ENCODE measurements at places on chromosomes 2 and 18. TPM values are rescaled to one million over a fixed set of nuclear protein-coding genes. Genes with fewer than 3 reads are reported as not detected.

Gene SGPP2
- total RNA-seq, result not detected

DNA sequence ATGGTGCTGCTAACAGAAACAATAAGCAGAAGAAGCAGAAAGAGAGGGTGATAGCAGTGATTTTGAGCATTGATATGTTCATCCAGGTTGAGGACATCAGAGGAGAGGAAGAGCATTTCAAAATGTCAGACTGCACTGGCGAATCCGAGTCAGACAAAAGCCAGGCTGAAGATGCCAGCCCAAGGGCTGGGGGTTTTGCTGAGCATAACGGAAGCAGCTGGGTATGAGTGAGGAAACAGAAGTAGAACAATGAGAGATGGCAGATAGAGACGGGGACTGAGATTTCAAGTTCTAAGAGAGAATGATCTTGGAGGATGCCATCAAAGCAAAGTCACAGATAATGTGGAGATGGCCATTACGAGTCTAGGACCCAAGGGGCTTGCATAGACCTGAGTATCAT lies 151.2 kb downstream of the RNF144A start:
- no peak for DNase-seq

Gene VSNL1
- not detected for total RNA-seq

Gene NEB
- not detected for total RNA-seq

DNA sequence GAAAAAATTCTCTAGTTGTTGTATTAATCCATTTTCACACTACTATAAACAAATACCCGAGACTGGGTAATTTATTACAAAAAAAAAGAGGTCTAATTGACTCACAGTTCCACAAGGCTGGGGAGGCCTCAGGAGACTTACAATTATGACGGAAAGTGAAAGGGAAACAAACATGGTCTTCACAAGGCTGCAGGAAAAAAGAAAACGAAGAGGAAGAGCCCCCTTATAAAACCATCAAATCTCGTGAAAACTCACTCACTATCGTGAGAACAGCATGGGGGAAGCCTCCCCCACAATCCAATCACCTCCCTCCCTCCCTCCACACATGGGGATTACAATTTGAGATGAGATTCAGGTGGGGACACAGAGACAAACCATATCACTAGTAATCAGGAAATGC lies 61.7 kb upstream of the SPTBN1 start:
- DNase-seq, result no peak

DNA sequence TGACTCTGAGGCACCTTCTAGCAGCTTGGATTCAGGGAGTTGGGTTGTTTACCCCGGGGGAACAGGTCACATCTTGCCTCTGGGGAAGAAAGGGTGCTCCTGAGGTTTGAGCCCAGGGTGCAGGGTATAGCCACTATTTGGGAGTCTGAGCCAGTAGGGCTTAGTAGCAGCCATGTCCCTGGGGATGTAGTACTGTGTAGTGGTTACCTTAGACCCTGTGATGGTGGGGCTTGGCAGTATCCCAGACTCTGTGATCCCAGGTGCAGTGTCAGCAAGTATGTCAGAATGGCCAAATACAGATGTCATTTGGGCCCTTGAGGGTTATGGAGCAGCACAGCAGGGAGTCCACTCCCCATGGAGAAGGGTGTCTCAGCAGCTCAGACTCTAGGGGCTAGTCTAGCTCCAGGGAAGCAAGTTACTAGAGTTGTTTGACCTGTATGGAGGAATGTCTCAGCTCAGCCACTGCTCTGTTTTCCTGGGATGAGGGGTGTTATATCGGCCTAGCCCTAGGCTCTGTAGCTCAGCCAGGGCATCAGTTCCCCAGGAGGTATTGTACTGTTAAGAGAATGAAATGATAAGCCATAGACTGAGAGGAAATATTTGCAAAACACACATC lies 151.3 kb downstream of the UBR3 start:
- no peak for DNase-seq

DNA sequence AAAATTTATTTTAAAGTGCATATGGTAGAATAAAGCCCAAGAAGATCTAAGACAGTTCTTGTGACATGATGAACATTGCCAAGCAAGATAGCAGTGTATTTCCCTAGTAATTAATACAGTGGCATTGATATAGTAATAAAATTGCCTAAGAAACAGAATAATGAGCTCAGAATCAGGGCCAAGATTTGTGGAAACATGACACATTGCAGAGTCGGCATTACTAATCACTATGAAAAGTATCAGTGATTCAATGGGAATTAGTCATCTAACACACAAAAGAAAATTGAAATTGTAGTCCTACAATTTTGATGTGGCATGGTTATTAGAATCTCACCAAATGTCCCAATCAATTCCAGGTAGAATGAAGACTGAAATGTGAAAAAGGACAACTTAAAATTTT lies 243.0 kb upstream of the CYRIA start:
- DNase-seq, result no peak

Gene SKOR2
- not detected for total RNA-seq

Gene HEATR5B
- 14.3 TPM for total RNA-seq

Gene GALNT3
- 1.2 TPM for total RNA-seq

DNA sequence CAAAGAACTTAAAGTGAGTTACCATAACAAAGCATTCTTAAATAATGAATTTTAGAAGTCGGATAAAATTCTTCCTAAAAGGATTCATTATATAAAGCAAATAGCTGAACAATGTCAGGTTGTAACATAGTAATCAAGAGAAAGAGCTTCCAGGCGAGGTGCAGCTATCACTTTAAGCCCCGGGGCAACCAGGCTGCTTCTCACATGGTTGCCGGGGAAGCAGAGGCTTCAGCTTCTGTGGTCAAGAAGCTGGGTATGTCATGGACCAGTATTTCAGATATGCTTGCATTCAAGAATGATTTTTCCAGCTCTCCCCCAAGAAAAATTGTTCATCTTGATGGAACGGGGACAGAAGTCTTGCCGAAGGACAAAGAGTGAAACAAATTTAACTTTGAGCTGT lies 23.6 kb upstream of the KYNU start:
- no peak for DNase-seq

Gene VIL1
- total RNA-seq, result not detected

DNA sequence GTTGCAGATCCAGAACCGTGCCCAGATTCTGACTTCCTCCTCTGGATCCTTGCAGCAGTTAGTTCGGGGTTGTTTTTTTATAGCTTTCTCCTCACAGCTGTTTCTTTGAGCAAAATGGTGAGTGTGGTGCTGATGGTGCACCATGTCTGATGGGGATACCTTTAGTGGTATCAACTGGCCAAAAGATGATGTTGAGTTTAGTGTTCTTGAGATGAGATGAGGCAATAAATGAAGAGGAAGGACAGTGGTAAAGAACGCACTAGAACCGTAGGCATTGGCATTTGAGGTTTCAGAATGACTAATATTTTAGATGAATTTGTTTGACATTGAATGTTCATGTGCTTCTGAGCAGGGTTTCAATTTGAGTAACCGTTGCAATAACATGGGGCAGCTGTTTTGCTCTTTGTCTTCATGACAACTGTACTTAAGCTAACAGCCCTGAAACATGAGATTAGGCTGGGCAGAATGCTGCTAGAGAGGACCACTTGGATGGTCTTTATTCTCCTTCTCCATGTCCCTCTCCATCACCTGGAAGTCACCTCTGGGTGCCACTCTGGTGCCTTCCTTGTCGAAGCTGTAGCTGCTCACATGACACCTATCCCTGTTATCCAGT lies 3.9 kb downstream of the CTLA4 start:
- DNase-seq, result no peak
